ENCODE measurements at places on chromosomes 6 and 20. TPM values are rescaled to one million over a fixed set of nuclear protein-coding genes. Genes with fewer than 3 reads are reported as not detected.
A peak's percentile ranks its signal among the peaks of the same experiment; 100 is the strongest.

PLEKHG1 gene
- total RNA-seq = 4.4 TPM

DNA sequence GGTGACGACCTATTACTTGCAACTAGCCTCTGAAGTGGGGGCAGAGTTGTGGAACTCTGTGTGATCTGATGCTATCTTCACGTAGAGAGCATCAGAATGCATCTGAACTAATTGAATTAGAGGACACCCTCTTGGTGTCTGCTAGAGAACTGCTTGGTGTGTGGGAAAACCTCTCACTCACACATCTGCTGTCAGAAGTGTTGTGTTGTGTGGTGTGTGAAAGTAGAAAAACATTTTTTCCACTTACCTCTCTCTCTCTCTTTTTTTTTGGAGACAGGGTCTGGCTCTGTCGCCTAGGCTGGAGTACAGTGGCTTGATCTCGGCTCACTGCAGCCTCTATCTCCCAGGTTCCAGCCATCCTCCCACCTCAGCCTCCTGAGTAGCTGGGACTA lies 90.0 kb downstream of the CHMP4B start:
- no peak for DNase-seq

DNA sequence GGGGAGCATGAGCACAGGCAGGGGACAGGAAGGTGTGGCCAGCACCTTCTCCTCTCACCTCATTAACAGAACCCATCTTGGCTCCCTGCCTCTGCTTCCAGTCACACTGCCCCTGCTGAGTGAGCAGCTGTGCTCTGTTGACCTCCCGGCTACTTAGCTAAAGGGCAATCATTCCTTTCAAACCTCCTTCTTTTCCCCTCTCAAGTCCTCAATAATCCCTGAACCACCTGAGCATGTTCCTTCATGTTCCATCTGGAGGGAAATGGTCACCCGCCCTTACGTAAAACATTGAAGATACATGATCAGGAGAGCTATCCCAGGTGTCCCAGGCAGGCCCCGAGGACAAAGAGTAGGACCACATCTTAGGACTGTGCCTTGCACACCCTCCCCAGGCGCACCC lies 21.7 kb upstream of the MRPS10 start:
- DNase-seq = no peak

LIN28B gene
- total RNA-seq = not detected

- no peak for DNase-seq
Observed at GRCh38 chr6:25112322-25112773, 166.8 kb upstream of the CARMIL1 start.

DNA sequence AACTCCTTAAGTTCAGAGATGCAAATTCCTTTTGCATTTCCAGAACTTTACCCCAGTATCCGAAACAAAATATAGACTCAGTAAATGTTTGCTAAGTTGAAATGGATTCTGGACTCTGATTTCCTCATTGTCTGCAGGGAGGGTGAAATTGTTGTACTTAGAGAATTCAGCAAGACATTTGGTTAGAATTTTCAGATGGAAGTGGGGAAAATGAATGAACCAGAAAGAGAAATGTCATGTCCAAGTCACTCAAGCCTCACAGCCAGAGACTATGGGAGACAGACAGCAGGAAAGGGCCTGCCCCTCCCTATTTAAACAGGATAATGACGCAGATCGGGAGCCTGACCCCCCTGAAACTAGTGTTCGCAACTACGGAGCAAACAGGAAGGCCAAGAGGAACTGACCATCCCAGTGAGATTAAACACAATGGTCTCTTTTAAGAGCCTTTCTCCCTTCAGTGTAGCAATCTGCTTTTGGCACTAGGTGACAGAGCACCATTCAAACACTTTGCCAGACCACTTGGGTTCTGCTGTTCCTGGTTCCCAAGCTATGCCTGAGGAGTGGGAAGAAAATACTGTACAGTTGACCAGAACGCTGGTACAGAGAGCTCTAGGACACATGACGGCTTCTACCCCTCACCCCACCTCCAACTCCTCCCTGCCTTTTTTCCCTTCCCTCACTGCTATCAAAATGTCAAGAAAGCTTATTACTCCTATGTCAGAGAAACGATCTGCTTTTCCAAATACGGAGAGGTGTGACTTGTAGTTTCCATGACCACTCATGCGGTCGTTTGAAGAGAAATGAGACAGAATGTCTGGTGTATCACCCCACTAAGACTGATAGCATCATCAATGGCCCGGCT lies 13.7 kb downstream of the NEDD9 start:
- peak; percentile 88 for DNase-seq

- DNase-seq = no peak
Observed at GRCh38 chr6:148085631-148086331, 256.9 kb upstream of the SASH1 start.

DNA sequence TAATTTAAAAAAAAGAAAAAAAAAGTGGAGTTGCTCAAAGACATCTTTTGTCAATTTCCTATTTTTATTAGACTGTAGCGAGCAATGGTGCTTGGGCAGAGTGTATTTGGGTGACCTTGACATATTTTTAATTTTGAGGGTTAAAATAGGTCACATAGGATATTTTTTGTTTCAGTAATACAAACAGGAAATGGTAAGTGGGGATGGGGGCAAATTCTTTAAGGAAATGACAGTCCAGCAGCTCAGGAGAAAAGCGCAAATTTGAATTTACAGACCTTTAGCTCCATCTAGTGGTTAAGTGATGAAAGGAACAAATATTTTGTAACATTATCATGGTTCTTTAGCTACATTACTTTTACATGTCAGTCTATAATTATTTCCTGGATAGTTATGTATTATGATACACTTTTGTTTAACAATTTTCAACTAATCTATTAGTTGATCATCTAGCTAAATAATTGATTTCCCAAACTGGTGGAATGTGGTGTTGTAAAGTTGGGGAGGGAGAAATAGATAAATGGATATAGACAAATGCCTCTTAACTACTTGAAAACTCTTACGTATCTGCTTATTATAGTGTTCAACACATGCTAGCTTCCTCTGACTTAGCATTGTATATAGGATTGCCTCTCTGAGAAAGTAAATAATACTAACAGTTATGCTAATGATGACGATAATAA lies 10.0 kb downstream of the CITED2 start:
- peak; percentile 67 for DNase-seq

DNA sequence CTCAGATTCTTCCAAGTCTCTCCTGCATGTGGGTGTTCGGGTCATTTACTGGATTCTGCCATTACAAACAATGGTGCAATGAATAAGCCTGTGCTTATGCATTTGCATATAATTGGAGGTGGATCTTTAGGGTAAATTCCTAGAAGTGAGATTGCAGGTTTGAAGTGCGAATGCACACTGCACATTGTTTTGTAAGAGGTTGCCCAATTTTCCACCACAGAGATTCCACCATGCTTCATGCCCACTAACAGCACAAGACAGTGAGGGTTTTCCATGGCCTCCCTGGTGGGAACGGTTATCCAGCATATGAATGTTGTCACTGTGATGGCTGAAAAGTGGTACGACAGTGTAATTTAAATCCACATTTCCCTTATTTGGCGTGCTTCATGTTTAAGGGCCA lies 178.8 kb upstream of the PMEPA1 start:
- no peak for DNase-seq

EIF6 gene
- total RNA-seq = 508 TPM

GRCh38 chr6:127963495-127963894 lies 62.6 kb upstream of the THEMIS start:
- no peak for DNase-seq

SH3BGRL2 gene
- 19.2 TPM for total RNA-seq

GRCh38 chr6:64672131-64672530 lies 1034.9 kb downstream of the EYS start:
- DNase-seq = no peak

CCN6 gene
- not detected for total RNA-seq

DNA sequence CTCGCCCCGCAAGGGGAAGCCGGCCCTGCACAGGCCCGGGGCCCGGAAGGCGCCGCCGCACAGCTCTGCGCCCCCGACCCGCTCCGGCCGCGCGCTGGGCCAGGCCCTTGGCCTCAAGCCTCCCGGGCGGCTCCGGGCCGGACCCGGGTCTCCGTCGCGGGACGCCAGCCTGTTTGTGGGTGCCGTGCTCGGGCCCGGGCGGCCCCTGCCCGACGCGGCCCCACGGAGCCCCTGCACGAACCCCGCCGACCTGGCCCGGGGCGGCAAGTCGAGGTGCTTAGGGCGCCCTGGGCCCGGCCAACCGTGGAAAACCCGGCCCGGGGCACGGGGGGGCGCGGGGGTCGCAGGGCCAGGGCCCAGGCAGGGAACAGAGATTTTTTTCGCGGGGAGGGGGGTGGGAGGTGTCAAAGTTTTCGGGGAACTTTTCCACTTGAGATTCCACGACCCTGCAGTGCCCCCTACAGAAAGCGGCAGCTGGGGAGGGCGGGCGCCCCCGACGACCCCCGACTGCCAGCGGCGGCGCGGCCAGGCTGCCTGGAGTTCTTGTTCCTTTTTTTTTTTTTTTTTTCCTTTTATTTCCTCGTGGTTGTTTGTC lies 805 bp upstream of the STX16 start:
- no peak for DNase-seq

CHRNA4 gene
- total RNA-seq = not detected

- no peak for DNase-seq
Observed at GRCh38 chr6:89951574-89952104, 57.4 kb downstream of the GJA10 start.

ZSCAN23 gene
- 1.1 TPM for total RNA-seq

GRCh38 chr6:32972353-32973143 lies 4.2 kb downstream of the BRD2 start:
- no peak for DNase-seq

- no peak for DNase-seq
Observed at GRCh38 chr20:62276439-62276838, 26.4 kb upstream of the ADRM1 start.

DNA sequence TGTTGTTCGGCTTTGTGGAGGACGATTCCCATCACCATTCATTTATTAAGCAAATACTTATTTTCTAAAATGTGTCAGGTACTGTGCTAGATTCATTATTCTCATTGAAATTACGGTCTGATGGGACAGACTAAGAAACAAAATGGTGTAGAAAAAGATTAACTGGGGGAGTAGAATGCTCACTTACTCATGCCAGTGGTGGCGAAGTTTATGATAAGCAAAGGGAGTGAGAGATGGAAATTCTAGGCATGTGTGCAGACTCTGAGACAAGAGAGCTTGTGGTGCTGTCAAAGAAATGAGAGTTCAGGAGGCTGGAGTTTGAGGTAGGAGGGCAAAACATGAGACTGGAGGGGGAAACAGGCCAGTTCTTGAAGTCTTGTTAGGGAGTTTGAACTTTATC lies 896 bp downstream of the RPP21 start:
- DNase-seq = no peak

SCRT2 gene
- total RNA-seq = not detected

- DNase-seq = no peak
Observed at GRCh38 chr20:4951299-4951698, 50.0 kb downstream of the SLC23A2 start.

DNA sequence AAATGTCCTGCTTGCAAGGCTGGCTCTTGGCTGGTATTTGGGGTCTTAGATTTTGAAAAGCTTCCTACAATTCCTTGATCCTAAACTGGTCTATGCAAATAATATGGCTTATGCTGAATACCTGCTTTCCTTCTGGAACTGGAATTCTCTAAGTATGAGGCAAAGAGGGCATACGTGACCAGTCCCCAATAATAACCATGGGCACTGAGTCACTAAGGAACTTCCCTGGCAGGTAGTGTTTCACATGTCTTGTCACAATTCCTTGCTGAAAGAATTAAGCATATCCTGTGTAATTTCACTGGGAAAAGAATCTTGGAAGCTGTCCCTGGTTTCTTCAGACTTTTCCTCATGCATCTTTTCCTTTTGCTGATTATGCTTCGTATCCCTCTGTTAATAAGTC lies 106.5 kb downstream of the MMS22L start:
- no peak for DNase-seq

DNA sequence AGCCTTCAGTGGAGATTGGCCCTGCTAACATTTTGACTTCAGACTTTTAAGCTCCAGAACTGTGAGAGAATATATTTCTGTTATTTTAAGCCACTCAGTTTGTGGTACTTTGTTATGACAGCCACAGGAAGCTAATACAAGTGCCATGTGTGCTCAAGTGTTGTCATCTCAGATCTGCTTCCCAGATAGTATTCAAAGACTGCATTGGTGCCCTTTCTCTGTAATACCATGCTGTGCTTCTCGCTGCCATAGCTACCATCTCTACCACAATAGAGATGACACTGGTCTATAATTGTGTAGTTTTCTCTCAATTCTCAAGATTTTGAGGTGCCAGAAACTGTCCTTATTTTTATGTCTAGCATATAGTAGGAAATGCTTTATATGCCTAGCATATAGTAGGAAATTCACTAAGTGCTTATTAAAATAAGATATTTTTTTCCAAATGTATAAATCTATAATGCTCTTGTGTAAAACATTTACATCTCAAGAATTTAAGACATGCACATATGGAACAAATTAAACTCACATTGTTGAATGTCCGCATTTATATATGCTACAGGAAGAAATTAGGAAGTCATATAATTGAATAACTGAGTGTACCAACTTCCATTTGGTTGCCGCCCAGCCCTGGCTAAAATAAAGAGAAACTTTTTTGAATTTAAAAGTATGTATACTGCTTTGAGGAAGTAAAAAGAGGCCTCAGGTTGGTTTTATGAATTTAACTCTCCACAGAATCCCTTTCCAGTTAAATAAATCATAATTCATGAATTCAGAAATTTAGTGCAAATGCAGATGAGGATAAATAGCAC lies 77.6 kb downstream of the TPBG start:
- DNase-seq = no peak

GRCh38 chr6:157683707-157684106 lies 139.3 kb upstream of the SNX9 start:
- no peak for DNase-seq

- DNase-seq = peak; percentile 90
Observed at GRCh38 chr20:59515013-59515905, 89.1 kb upstream of the PHACTR3 start.

DNA sequence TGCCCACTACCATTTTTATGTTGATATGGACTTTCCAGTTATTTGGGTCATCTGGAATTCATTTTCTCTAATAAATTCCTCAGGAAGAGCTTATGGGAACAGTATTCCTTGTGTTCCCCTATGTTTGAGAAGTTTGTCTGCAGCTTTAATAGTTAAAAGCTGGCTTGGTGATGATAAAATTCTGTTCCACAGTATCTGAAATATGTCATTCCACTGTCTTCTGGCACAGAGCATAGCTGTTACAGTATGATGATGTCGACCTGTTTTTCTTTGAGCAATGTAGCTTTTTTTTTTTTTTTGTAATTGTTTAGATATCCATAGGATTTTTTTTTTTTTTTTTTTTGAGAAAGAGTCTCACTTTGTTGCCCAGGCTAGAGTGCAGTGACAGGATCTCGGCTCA lies 43.2 kb downstream of the NCOA3 start:
- no peak for DNase-seq

NRSN1 gene
- total RNA-seq = not detected

DNA sequence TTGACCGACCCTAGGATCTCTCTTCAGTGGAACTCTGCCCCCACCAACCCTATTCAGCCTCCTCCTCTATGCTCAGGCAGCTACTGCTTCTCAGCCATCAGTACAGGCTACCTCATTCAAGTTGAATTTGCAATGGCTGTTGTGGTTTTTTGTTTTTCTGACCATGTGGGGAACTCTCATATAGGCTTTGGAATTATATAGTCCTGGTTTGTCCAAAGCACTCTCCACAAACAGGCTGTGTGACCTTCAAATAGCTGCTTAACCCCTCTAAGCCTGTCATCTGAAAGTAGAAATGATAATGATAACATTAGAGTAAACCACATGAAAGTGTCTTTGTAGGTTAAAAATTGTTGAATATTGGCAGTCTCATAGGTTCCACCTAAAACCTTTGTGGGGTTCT lies 80.3 kb downstream of the UNC5CL start:
- DNase-seq = no peak

- DNase-seq = no peak
Observed at GRCh38 chr6:121879149-121879548, 443.7 kb downstream of the GJA1 start.
